ENCODE measurements at places on chromosomes 2 and 18.

GRCh38 chr18:12041561-12041960 is 52.1 kb upstream of the ANKRD62 start:
- DNase-seq: no peak

- no peak for DNase-seq
Measured at GRCh38 chr2:87403893-87404175, 344.1 kb upstream of the PLGLB2 start.

- no peak for DNase-seq
Measured at GRCh38 chr2:106025796-106026195, 168.3 kb downstream of the UXS1 start.

GRCh38 chr2:76867854-76868253 is 654.3 kb downstream of the LRRTM4 start:
- DNase-seq: no peak

- DNase-seq: no peak
Measured at GRCh38 chr2:109437325-109438090, 176.3 kb downstream of the SEPTIN10 start.

GRCh38 chr2:162435676-162436075 is 91.7 kb downstream of the GCA start:
- no peak for DNase-seq

- peak; percentile 36 for DNase-seq
Measured at GRCh38 chr2:55519938-55520885, 694 bp downstream of the CFAP36 start.

- no peak for DNase-seq
Measured at GRCh38 chr18:51461956-51462355, 264.5 kb upstream of the MEX3C start.

DNA sequence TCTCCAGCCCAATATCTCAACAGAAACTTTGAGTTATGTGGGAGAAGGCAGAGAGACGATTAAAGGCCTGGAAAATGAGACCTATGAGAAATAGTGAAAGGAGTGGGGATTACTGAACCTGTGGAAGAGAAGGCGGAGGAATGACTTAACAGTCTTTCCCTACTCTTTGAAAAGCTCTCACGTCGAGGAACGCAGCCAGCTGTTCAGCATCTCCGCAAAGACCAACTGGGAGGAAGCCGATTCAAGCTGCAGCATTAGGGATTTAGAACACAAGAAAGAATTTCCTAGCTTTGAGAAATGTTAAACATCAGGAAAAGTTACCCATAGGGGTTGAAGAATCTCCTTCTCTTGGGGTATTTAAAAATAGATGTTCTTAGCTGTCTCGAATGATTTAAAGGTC is 233.2 kb upstream of the PARD3B start:
- DNase-seq: no peak

DNA sequence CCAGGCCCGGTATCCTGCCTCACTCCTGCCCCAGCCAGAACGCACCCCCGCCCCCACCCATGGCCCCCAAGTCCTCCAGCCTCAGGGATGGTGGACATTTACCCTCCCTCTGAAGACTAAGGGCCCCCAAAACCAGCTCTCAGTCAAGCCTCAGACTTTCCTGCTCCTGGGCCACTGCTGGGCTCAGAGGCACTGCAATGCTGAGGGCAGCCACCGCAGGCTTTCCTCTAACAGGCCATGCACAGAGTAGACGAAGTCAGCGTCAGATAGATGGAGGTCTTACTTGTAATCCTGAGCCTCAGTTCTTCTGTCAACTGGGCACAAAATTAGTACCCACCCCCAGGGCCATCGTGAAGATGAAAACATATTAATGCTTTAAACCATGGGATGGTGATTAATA is 92.6 kb downstream of the TTC32 start:
- DNase-seq: no peak

GRCh38 chr2:110215091-110215490 is 2.7 kb upstream of the MTLN start:
- DNase-seq: no peak

DNA sequence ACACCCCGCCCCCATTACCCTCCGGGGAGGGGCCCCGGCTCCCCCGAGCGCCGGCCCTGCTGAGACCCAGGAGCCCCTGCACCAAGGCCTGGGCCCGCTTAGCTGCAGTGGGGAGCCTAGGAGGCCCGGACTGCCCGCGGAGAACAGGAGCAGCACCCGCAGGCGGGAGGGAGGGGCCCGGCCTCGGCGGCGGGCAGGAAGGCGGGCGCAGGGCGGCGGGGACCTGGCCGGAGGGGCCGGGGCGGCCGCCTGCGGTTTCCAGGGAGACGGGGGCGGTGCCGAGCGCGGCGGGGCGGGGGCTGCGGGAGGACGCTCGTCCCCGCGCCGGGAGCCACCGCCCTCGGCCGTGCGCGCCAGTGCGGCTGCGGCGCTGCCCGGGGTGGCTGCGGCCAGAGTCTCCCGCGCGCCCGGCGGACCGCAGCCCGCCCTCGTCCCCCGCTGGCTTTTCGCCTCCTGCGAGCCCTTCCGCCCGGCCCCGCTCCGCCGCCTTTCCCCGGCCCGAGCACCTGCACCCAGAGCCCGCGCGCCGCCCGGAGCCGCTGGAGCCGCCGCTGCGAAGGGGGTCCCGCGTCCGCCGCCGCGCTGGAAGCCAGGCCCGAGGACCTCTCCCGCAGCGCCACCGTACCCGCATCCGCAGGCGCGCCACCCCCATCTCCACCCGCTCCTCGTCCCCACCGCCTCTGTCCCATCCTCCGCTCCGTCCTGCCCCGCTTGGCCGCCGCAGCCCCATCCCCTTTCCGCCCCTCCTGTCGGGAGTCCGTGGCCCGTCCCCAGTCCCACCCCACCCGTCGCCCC is 17.2 kb downstream of the GPC1 start:
- DNase-seq: no peak

DNA sequence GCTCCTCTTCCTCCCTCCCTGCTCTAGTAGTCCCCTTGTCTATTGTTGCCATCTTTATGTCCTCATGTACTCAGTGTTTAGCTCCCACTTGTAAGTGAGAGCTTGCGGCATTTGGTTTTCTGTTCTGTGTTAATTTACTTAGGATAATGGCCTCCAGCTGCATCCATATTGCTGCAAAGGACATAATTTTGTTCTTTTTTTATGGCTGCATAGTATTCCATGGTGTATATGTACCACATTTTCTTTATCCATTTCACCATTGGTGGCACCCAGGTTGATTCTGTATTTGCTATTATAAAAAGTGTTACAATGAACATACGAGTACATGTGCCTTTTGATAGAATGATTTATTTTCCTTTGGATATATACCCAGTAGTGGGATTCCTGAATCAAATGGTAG is 12.5 kb downstream of the PIKFYVE start:
- DNase-seq: no peak

DNA sequence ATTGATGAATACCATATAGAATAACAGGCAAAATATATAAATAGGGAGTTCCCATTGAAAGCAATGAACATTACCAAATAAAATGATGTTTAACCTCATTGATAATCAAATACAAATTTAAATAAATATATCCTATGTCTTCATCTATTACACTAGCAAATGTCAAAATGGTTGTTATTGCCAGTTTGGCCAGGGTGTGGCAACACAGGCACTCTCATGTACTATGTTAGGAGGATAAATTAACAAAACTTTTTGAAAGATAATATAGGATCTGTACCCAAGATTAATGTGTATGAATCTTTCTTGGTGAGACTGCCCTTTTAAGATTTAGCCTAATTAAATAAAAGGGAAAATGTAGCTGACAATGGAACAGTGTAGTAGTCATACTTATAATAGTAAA is 659.3 kb downstream of the ERBB4 start:
- no peak for DNase-seq

GRCh38 chr2:240672076-240672700 is 10.5 kb downstream of the AQP12B start:
- no peak for DNase-seq

- no peak for DNase-seq
Measured at GRCh38 chr2:144281476-144281875, 238.4 kb downstream of the ZEB2 start.

GRCh38 chr2:141195087-141195486 is 935.7 kb downstream of the LRP1B start:
- no peak for DNase-seq

DNA sequence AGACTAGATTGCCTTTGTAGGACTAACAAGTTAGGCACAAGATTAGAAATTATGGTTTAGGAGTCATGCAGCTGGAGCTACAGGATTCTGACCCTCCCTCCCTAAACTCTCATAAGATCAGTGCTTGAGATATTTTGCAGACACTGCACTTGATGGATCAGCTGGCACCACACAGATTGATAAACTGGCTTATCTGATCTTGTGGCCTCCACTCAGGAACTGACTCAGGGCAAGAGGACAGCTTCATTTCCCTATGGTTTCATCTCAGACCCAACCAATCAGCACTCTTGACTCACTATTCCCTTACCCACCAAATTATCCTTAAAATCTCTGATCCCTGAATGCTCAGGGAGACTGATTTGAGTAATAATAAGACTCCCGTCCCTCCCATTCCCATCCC is 152.3 kb downstream of the DIS3L2 start:
- DNase-seq: no peak

GRCh38 chr2:6186332-6187151 is 494.4 kb downstream of the SOX11 start:
- DNase-seq: no peak

DNA sequence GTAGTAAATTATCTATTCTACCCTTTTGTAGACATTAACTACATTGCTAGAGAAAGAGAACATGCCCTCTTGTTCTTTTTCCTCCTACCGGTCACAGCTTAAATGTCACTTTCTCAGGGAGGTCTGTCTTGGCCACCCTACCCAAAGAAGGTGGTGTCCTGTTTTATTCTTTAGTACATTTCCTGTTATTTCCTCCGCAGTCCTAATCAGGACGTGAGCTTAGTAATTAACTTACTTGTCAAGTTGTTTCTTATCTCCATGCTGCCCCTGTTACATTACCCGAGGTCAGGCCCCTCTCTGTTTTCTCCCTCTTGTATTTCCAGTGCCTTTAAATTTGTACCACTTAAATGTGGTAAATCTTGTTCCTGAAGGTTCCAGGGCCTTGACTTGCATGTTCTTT is 73.7 kb upstream of the RMDN2 start:
- no peak for DNase-seq

DNA sequence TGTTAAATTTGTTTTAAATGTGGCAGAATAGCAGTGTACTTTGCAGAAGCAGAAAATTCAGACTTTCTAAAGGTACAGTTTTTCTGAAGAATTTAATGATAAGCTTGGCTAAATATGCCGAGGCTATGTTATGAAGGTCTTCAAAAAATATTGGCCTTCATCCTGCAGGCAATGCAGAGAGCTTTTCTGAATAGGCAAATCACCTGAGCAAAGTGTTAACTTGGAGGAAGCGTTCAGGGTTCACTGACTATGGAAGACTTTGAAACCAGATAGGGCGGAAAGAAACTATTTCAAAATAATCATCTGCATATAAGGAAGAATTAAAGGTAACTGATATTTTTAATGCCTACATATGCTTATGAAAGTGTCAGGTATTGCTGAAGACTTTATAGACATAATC is 133.7 kb upstream of the SETBP1 start:
- DNase-seq: no peak

- DNase-seq: no peak
Measured at GRCh38 chr18:57806978-57807285, 3.8 kb upstream of the ATP8B1 start.

DNA sequence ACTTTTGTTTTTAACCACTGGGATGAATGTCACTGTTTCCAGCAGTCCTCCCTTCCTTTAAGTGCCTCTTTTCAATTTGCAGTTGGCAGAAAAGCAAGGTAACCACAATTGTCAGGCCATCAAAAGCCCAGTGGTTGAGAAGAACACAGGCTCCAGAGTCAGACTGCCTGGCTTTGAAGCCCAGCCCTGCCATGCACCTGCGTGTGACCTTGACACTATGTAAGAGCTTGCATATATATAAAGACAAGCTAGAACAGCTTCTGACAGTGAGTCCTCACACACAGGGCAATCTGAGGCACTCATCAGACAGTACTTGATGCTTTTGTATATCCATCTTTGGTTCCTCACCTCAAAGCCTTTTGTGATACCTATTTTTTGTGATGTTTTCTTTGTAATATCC is 11.0 kb downstream of the CCBE1 start:
- DNase-seq: no peak

DNA sequence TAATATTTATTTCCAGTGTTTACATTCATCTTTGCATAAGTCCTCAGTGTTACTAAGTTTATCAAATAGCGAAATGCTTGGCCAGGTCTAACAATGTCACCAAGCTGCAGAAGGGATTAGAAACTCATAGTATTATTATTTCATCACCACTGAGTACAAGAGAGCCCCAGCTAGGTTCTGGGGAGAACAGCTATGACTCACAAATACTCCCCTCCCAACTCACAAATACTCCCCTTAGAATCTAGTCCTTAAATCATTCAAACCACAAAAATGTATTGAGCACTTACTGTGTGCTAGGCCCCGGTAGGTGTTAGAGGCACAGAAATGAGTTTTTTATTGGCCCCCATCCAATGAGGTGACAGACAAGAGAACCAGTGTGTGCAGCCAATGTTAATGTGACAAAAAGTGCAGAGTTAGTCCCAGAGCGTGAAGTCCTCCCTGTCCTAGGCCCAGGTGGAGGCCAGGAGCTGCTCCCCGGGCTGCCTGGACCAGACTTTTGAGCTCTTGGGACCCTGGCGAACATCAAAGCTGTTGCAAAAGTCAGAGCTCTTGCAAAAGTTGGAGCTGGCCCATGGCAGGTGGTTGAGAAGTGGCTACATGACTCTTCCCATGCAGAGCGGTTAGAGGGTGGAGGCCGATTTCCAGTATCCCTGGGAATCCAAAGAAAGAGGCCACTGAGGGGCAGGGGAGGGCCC is 9.8 kb downstream of the STEAP3 start:
- no peak for DNase-seq

DNA sequence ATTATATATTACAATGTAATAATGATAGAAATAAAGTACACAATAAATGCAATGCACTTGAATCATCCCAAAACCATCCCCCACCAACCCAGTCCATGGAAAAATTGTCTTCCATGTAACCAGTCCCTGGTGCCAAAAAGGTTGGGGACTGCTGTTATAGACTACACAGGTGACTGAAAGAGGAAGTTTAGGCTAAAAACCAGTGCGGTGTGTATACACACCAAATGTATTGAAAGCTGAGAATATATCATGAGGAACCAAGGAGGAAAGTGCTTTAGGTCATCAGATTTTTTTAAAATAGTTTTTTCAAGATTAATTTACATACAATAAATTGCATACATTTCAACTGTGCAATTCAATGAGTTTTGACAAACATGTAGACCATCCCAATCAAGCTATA is 20.5 kb upstream of the C1D start:
- DNase-seq: no peak

- no peak for DNase-seq
Measured at GRCh38 chr2:183063083-183063482, 15.5 kb upstream of the DUSP19 start.

DNA sequence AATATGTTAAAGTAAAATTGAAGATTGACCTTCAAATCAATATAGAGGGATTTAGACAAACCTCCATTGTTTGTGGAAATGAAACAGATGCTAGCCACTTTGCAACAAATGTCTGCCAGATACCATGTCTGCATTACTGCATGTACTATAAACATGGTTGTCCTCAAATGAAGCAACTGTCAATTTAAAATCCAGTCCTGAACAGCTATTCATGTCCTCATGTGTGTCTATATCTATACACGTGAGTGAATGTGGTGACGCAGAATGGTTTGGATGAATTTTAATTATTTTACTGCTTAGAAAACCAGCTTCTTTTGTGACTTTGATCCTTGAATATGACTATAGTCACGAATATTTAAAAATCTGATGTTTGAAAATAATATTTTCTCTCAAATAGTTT is 71.5 kb downstream of the NYAP2 start:
- DNase-seq: no peak
